ENCODE measurements at places on chromosomes 2 and 18.

- DNase-seq, result no peak
Observed at GRCh38 chr2:210445116-210445707, 31.3 kb downstream of the LANCL1 start.

DNA sequence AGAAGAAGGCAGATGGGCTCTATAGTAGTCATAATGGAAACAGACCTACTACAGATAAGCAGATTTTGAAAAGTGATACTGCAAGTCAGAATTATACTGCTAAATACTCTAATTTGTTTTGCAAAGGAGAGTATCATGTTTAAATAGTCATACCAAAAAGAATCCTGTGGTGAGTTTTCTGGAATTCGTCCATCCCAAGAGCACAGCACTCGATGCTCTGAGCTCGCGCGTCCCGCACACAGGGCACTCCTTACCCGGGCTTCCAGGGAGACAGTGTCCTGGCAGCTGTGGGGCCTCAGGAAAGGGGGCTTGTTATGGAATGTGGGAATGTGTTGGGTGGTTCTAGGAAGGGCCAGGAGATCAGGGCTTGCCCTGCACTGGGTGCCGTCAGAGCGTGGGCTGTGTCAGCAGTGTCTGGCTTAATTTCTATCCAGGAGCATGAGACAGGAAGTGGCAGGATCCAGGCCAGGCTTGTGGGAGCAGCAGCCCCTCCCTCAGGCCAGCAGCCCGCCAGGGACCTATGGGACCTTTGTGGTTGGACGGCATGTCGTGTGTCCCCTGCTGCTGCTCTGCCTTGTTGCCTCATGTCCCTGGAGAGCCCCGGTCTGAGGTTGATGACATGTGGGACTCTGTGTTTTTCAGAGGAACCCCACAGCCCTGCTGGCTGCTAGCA is 193.2 kb upstream of the TPO start:
- no peak for DNase-seq

GRCh38 chr2:240894836-240895558 is 959 bp downstream of the MAB21L4 start:
- DNase-seq, result no peak

DNA sequence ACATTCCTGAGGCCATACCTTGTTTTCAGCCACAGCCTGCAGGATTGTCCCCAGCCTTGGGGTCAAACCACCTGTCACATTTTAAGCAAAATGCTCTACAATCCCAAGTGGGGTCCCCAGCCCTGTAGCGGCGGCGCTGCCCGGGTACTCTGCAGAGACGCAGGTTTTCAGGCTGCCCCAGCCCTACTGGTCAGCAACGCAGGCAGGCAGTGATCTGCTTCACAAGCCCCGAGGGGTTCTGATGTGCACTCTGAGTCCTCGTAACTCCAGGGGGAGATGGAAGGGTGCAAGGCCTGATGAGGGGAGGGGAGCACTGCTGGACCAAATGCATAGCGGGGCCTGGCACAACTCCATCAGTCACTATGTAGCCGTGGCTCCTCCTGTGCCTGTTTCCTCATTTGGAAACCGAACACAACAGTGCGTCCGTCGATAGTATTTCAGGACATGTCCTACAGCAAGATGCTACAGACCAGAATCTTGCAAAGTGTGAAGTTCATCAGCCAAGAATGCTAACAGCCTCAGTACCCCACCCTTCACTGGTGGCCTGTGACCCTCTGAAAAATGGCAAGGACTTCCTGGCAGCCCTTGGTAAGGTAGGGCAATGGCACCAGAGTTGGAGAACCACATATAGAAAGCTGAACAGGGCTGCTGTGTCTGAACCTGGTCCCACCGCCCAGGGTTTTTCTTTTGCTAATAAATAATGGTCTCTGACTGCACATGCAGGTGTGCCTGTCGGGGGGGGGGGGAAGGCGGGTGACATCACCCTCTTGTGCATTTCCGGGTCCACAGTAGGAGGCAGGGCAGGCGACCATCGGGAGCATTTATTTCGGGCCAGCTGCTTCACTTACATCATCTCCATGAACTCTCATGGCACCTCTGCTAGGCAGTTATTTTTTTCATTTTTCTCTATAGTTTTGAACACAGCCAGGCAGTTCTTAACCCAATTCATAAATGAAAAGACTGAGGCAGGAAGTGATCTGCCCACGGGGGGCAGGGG is 50.6 kb upstream of the TFCP2L1 start:
- DNase-seq, result no peak

DNA sequence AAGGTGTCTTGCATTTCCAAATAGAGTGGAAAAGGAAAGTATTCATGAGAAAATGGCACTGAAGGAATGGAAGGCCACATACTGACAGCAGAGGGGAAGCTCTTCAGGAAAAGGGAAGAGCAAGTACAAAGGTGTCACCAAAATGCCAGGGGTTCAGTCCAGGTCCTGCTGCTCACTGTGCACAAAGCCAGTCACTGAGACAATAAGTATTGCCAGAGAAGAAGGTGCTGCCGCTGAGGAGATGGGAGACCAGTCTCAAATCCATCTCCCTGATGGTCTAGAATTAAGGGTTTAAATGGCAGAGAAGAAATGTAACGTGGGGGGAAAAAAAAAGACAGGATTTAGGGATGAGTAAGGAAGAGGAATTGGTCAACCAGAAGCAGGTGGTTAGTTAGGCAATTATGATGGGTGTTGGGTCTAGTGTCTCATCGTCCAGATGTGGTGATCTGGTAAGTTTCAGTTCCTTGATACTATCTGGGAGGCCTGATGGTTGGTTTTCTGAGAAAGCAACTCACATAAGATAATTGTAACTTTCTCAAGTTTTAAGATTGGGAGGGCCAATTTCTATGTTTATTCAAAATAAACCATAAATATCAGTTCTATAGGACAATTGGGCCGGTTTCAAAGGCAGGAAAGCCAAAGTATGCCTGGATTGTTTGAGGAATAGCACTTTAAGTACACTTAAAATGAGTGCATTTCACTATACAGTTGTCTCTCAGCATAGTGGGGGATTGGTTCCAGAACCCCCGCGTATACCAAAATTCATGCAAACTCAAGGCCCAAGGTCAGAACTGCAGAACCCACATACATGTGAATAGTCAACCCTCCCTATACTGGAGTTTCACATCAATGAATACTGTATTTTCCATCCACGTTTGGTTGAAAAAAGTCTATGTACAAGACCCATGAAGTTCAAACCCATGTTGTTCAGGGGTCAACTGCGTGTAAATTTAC is 109.1 kb upstream of the DNAJC10 start:
- DNase-seq, result no peak

DNA sequence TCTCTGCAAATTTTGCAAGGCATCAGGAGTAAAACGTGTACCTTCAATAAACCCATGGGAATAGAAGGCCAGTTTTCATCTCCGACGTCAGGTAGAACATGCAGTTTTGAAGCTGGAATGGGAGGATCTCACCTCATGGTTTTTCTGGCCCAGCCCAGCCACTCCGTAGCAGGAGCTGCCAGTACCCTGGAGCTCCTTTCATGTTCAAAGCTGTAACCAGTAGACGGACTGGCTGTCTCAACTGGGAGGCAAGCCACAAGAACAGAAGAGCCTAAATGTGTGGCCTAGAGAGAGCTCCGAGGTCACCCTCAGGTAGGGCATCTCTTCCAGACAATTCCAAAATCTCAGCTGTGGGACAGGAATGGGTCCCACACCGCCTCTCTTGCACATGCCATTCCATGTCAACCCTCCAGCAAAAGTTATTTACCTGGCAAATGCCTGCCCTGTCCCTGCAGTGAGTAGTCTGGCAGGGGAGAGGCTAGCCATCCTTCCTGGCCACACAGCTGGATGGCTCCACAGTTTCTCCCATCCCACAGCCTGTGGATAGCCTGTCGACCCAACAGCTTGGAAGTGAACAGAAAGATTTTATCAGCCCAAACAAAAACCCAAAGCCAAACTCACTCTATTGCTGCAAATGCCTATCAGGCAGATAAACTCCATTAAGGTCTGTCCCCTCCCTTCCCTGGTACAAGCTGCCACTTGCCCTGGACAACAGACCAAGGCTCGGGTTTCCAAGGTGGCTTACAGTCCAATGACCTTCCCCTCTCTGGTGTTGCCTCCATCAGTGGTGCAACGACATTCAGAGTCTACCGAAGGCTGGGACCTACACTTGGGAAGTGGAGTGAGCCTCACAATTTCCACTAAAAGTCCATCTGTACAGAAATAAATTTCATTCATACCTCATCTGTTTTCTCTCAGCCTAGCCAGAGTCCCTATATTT is 27.8 kb downstream of the CRACDL start:
- DNase-seq, result no peak

GRCh38 chr2:54962935-54963440 is 87.3 kb downstream of the RTN4 start:
- DNase-seq, result no peak

- DNase-seq, result no peak
Observed at GRCh38 chr18:79608999-79609461, 70.6 kb upstream of the CTDP1 start.

GRCh38 chr2:44866152-44866551 is 75.3 kb upstream of the SIX3 start:
- no peak for DNase-seq

GRCh38 chr2:241514986-241515737 is 6.8 kb upstream of the STK25 start:
- no peak for DNase-seq

- DNase-seq, result no peak
Observed at GRCh38 chr2:53782676-53783075, 4.1 kb downstream of the ASB3 start.

DNA sequence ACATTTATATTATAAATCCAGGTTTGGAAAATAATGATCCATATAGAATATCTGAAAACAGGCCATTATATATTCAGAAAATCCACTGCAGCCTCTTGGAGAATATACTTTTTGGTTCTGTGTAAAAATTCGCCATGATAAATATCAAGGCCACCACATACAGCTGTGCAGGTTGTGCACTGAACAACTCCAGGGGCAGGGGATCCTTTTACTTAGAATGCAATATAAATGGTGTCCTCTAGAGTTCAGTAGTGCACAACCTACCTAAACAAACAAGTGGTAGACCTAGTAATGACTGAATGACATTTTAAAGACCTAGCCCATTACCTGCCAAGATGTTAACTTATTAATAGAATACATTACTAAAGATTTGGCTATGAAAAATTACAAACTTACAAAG is 22.4 kb downstream of the MOGAT1 start:
- DNase-seq, result no peak

GRCh38 chr18:76416911-76417310 is 78.1 kb downstream of the ZNF516 start:
- DNase-seq, result peak; percentile 44

DNA sequence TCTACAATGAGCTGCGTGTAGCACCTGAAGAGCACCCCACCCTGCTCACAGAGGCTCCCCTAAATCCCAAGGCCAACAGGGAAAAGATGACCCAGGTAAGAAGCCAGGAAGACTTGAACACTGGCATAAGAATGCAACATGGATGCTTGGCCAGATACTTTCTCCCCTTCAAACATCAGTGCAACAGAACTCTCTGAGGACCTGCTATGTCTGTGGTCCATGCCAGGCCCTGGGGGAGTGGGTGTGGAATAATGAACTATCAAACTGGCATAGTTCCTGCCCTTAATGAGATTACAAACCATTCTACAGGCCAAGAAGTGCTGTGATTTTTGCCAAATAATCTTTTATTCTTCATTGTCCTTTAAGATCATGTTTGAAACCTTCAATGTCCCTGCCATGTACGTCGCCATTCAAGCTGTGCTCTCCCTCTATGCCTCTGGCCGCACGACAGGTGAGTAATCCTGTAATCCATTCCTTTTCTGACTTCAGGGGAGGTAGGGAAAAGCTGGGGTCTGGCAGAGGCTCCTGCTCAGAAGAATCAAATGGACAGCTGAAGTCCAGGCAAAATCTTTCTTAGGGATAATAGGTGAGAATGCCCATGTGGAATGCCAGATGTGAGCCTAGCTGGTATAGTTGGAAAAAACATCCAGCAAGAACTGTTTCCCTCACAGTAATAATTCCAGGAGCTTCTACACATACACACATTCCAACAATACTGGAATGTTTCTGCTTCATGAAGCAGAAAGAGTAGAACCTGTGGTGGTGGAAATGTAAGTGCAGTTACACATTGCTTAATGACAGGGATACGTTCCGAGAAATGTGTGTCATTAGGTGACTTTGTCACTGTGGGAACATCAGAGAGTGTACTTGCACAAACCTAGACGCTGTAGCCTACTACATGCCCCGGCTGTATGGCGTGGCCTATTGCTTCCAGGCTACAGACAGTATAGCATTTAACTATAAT is 16.2 kb downstream of the ACTG2 start:
- DNase-seq, result no peak

DNA sequence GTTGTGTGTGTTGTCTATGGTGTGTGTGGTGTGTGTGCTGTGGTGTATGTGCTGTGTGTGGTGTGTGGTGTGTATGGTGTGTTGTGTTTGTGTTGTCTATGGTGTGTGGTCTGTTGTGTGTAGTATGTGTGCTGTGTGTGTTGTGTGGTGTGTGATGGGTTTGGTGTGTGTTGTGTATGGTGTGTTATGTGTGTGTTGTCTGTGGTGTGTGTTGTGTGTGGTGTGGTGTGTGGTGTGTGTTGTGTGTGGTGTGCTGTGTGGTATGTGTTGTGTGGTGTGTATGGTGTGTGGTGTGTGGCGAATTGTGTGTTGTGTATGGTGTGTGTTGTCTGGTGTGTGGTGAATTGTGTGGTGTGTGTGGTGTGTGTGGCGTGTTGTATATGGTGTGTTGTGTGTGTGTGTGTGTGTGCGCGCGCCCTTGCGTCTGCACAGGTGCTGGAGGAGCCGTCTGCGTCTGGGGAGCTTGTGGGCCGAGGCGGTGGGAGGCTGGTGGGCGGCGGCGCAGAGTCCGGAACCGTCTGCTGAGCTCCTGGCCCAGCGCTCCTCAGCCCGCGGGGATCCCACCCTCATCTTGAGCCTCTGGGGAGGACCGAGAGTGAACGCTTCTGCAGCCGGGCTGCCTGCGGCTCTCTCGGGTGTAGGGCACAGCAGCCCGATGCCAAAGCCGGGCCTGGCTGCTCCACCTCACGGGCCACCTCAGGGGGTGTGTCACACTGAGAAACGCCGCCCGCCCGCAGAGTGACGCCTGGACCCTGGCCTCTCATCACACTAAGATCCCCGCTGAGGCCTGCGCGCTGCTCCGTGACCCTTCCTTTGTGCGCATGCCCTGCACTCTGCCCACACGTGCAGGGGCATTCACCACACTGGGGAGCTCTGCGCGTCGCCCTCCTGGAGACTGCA is 8.8 kb upstream of the ADI1 start:
- DNase-seq, result no peak

DNA sequence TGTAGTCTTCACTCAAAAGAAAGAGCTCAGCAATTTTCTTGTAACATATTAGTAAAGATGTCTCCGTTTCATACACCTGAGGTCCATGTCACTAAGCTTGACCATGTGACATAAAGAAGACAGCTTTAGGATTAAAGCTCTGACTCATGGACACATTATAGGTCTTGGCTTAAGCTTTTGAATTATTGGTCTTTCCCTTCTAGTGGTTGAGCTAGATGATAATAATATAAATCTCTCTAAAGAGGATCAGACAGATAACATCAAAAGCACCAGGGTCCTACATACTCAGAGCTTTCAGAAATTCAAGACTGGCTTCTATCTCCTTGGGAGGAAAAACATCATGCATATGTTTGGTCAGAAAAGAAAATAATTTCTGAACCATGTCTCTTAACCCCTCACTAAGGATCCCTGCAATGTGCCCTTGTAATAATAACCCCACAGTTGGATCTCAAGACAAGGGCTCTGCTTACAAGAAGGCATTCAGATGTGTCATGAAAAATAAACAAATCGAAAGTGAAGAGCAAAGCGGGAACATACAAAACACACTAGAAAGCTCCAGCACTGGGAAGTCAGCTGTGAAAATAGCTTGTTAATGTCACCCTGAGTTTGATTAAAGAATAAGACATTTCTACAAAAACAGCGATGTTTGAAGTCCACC is 174.5 kb downstream of the PID1 start:
- no peak for DNase-seq
